Mucosa of gallbladder (tissue), 1 donor: ENCODE measurements at places on chromosomes 12 and 14.

- DNase-seq: peak; percentile 16
Observed at GRCh38 chr14:64388533-64389285, 556 bp downstream of the MTHFD1 start.

GRCh38 chr12:120738252-120739030 lies 12.8 kb downstream of the ACADS start:
- DNase-seq: no peak

DNA sequence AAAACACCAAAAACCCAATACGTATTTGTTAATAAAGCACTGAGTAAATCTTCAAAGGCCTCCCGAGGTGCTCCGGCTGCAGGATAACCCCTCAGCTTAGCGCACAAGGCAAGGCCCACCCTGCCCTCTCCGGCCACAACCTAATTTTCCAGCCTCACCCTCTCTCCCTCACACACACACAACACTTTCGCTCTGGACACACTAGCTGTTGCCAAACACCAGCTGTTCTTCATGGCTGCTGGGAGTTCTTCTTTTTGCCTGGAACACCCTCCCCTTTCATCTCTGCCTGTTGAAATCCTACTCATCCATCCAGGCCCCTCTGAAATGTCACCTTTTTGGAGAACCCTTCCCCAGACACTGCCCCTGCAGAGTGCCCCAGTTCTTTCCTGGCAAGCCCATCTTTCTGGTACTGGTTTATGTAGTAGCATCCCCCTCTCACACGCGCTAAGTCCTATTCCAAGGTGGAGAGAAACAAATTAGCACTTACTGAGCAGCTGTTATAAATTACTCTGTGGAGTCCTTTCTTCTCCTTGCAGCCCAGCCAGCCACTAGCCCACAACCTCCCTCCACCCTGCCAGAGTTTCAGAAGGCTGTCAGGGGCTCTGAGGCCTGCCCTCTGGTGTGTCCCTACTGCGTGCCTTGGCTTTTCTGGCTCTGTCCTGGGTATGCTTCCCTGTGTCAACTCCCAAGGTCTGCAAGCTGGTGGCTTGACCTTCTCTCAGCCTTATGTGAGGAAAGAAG lies 805 bp upstream of the CRACR2A start:
- no peak for DNase-seq

DNA sequence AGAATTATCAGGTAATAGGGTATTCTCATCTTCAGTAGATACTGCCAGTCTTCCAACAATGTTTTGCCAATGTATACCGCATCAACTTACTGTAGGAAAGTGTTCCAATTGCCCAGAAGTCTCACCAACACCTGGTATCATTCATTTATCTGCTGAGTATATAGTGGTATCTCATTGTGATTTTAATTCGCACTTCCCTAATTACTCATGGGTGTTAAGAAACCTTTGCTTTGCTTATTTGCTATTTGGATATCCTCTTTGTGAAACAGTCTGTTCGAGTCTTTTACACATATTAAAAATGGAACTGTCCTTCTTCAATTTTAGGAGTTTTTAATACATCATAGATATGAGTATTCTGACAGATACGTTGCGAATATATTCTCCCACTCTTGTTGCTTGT lies 6.1 kb downstream of the TM7SF3 start:
- DNase-seq: no peak

GRCh38 chr14:76904100-76904739 lies 78.0 kb downstream of the LRRC74A start:
- peak; percentile 52 for DNase-seq
